ENCODE measurements at places on chromosomes 12 and 14.

- DNase-seq: peak; percentile 35
Measured at GRCh38 chr12:49059299-49060171, 1.1 kb downstream of the KMT2D start.

- no peak for DNase-seq
Measured at GRCh38 chr14:89807151-89807550, 147.4 kb downstream of the EFCAB11 start.

DNA sequence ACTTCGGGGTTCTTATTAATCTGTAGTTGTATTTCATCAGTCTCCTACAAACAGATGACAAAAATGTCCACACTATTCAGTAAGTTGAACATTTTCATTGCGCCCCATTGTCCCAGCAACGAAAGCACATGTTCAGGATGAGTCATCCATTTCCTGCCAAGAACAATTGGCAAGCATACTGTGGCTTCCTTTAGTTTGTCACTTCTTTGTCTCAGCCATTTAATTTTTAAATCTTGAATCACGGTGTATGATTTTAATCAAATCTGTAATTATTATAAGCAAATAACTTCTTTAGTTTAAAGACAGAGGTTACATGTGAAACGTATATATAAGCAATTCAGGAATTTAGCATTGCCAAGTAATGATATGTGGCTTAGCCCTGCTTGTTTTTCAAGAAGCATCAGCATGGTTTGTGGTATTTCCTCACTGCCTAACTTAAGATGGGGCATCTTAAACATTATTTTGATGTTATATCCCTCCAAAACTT, 211.3 kb upstream of the KRR1 start:
- DNase-seq: no peak

DNA sequence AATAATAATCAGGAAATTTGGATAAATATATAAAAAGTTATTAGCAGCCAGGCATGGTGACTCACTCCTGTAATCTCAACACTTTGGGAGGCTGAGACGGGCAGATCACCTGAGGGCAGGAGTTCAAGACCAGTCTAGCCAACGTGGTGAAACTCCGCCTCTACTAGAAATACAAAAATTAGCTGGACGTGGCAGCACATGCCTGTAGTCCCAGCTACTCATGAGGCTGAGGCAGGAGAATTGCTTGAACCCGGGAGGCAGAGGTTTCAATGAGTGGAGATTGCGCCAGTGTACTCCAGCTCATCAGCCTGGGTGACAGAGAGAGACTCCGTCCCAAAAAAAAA, 64.5 kb downstream of the SYT1 start:
- no peak for DNase-seq

DNA sequence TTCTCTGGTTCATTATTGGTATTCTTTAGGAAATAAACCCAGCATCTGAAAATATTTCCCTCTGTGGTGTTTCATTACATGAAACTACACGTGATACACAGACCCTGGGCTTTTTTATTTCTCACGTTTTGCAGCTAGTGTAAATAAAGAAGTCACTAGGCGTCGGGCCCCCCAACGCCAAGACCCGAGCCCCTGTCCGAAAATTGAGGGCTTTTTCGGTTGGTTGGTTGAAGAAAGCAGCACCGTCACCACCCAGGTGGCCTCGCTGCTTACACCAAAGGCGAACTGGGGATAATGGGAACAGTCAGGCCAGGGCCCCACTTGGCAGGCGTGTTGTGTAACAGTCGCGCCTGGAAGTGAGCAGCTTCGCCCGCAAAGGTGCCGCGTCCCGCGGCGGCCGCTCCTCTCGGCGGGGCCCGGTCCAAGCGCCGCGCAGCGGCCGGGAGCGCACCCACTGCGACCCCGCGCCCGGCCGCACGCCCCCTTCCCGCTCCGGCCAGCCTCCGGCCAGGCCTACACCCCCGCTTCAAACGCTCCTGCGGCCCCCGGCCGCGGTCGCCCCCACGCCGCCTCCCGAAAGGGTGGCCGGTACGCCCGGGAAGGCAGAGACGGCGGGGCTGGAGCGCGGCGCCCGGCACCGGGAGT, 1.2 kb downstream of the DUSP16 start:
- DNase-seq: peak; percentile 26

Data from stimulated activated naive CD4-positive, alpha-beta T cell (primary cell).